ENCODE measurements at places on chromosomes 5 and 9. TPM values are rescaled to one million over a fixed set of nuclear protein-coding genes. Genes with fewer than 3 reads are reported as not detected.
A peak's percentile ranks its signal among the peaks of the same experiment; 100 is the strongest.

- no peak for DNase-seq
These were observed 72.7 kb downstream of the SMIM23 start for GRCh38 chr5:171858303-171858702.

GRCh38 chr9:34185778-34186551 lies 7.1 kb downstream of the UBAP1 start:
- no peak for DNase-seq

- no peak for DNase-seq
These were observed 76.7 kb downstream of the TRIM32 start for GRCh38 chr9:116763770-116764169.

GRCh38 chr9:37784291-37784615 lies 611 bp downstream of the EXOSC3 start:
- no peak for DNase-seq

DNA sequence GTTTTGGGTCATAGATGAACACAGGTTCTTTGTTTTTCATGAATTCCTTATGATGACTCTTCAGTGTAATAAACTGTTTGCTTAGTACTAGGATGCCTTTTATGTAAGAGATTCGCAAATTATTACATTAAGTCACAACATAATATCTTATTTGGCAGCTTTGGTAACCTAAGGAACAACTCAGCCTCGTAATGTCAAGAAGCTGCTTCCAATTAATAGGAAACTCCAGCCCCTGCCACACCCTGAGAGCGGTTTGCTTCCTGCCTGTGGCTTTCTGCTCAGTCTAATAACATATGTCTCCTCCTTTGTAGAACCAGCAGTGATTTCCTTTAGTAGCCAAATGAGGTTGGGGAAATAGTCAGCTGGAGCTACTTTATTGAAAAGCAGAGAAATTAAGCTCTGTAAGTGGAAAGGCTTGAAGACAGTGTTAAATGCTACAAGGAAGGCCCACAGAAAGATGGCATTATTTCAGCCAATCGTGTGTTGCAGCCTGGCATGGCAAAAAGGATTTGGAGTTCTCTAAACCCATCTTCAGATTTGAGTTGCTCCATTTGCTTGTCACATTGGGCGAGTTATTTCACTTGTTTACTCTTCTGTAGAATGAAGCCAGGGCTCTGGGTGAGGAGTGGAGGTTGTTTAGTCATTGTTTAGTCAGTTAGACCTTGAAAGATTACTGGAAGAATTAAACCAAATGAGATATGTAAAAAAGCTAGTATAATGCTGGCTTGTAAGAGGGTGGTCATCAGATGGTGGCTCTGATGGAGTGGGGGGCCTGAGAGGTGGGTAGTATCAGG lies 54.1 kb downstream of the MTAP start:
- no peak for DNase-seq

- no peak for DNase-seq
These were observed 13.5 kb downstream of the ADAMTS2 start for GRCh38 chr5:179331591-179332375.

- DNase-seq = no peak
These were observed 86.8 kb downstream of the LHX2 start for GRCh38 chr9:124098141-124098905.

- DNase-seq = peak; percentile 48
These were observed 750 bp upstream of the NPR2 start for GRCh38 chr9:35790385-35791296.

- no peak for DNase-seq
These were observed 7.9 kb downstream of the IRX4 start for GRCh38 chr5:1874771-1875220.

- no peak for DNase-seq
These were observed 128.1 kb downstream of the FBXO38 start for GRCh38 chr5:148511810-148512347.

- no peak for DNase-seq
These were observed 229.0 kb downstream of the ROR2 start for GRCh38 chr9:91720751-91721705.

DNA sequence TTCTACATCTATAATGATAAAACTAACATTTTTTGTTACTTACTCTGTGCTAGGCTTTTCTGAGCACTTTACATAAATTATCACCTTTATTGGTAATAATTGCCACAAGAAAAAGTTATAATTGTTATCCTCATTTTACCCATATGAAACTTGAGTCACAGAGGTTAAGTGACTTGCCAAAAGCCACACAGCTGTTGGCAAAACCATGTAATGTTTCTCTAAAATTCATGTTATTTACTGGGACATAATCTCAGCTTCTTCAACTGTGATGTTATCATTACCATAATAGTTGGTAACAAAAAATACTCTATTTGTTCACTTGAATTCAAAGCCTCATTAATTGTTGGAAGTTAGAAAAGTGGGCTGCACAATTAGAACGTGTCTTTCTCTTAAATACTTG lies 437.3 kb downstream of the BRINP1 start:
- no peak for DNase-seq

DNA sequence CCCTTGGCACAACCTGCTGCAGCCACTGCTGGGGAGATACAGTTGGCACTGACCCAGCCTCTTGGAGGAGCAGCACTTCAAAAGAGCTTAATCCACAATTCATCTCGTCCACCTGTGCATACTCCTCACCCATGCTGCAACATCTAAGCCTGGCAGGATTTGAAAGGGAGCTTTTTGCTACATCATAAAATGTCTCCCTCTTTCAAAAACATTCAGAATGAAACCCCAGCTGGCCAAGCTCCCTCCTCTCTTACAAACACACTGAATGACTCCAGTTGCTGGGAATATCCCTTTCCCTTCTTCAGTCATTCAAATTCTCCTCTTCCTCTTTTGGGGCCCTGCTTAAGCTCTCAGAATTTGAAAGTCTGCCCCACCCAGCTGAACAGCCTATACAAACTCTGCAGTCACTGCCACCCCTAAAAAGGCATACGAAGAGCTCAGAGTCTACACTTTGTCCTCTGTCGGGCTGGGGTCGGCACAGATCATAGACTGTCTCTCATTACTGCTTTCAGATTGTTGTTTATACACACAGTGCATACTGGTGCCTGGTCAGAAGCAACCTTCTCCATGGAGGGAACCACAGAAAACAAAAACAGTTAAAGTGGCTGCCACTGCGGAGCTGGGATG lies 8.8 kb upstream of the C5orf15 start:
- no peak for DNase-seq

- no peak for DNase-seq
These were observed 4.5 kb downstream of the EBF1 start for GRCh38 chr5:159095151-159095721.

The C9orf153 gene
- total RNA-seq = 0.30 TPM

The BAAT gene
- total RNA-seq = not detected

The DENND4C gene
- 44.4 TPM for total RNA-seq

The RAD50 gene
- 34.1 TPM for total RNA-seq

The TLX3 gene
- total RNA-seq = not detected

The CORO2A gene
- 12.0 TPM for total RNA-seq

The SLC2A6 gene
- 7.1 TPM for total RNA-seq

Data from activated naive CD8-positive, alpha-beta T cell treated with anti-CD3 and anti-CD28 coated beads, Interleukin-2, amount 10 ng/mL, durations not matched to agents 7 days and 5 days (primary cell).